Small intestine (tissue), 16 donors: ENCODE measurements at places on chromosomes 13 and 19. TPM values are rescaled to one million over a fixed set of nuclear protein-coding genes. Genes with fewer than 3 reads are reported as not detected.

- no peak for DNase-seq
- no peaks in the 10 kb centered on the region for H3K4me1 ChIP-seq
- no peaks in the 10 kb centered on the region for H3K27me3 ChIP-seq
- no peak overlapping the region for H3K27ac ChIP-seq
- H3K36me3 ChIP-seq, result no peaks in the 10 kb centered on the region
Observed at GRCh38 chr19:27671876-27672275, 1541.1 kb downstream of the UQCRFS1 start.

DNA sequence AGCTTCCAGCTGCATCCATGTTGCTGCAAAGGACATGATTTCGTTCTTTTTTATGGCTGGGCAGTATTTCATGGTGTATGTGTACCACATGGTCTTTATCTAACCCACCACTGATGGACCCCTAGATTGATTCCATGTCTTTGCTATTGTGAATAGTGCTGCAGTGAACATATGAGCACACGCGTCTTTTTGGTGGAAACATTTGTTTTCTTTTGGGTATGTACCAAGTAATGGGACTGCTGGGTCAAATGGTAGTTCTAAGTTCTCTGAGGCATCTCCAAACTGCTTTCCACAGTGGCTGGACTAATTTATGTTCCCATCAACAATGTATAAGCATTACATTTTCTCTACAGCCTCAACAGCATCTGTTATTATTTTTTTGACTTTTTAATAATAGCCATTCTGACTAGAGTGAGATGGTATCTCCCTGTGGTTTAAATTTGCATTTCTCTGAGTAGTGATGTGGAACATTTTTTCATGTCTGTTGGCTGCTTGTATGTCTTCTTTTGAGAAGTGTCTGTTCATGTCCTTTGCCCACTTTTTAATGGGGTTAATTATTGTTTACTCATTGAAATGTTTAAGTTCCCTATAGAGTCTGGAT, 6.8 kb upstream of the UBE2L5 start:
- H3K27me3 ChIP-seq, result no peaks in the 10 kb centered on the region
- no peak for DNase-seq
- H3K27ac ChIP-seq, result no peak overlapping the region
- no peak overlapping the region for H3K4me3 ChIP-seq

GRCh38 chr19:51368366-51369282, at the start of gene CLDND2:
Gene CLDND2 (minus strand): TSS chr19:51369003. CDS start chr19:51368577, 426 bp downstream.
- no peak for DNase-seq
- no peaks in the 10 kb centered on the region for H3K4me1 ChIP-seq
- no peaks in the 10 kb centered on the region for H3K27me3 ChIP-seq
- no peaks in the 10 kb centered on the region for H3K36me3 ChIP-seq
- H3K4me3 ChIP-seq, result peak within 1 kb of the TSS; percentile 64
- H3K27ac ChIP-seq, result peak within 1 kb of the TSS; percentile 89

- no peak overlapping the region for H3K4me3 ChIP-seq
- DNase-seq, result no peak
- no peaks in the 10 kb centered on the region for H3K4me1 ChIP-seq
- no peaks in the 10 kb centered on the region for H3K27me3 ChIP-seq
Observed at GRCh38 chr19:36265856-36266374, 51.0 kb downstream of the ZNF146 start.

DNA sequence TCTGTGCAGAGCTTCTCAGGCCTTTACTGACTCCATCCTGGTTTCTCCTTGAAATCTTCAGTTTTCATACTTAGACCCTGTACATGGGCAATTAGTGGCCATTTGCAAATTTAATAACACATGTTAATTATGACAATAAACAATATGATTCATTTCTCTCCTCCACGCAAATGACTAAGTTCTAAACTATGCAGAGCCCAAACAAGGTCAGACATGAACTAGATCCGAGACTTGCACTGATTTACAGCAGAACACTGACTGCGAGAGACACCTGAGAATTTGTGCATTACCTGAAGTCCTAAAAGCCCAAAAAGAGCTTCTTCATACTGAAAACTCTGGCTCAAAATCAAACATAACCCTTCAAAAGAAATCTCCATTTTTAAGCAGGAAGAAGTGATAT, 521.8 kb downstream of the MYO16 start:
- no peak for DNase-seq
- H3K36me3 ChIP-seq, result no peaks in the 10 kb centered on the region
- H3K4me3 ChIP-seq, result no peak overlapping the region
- no peaks in the 10 kb centered on the region for H3K4me1 ChIP-seq
- peaks cover 2% of the 10 kb centered on the region for H3K27me3 ChIP-seq

DNA sequence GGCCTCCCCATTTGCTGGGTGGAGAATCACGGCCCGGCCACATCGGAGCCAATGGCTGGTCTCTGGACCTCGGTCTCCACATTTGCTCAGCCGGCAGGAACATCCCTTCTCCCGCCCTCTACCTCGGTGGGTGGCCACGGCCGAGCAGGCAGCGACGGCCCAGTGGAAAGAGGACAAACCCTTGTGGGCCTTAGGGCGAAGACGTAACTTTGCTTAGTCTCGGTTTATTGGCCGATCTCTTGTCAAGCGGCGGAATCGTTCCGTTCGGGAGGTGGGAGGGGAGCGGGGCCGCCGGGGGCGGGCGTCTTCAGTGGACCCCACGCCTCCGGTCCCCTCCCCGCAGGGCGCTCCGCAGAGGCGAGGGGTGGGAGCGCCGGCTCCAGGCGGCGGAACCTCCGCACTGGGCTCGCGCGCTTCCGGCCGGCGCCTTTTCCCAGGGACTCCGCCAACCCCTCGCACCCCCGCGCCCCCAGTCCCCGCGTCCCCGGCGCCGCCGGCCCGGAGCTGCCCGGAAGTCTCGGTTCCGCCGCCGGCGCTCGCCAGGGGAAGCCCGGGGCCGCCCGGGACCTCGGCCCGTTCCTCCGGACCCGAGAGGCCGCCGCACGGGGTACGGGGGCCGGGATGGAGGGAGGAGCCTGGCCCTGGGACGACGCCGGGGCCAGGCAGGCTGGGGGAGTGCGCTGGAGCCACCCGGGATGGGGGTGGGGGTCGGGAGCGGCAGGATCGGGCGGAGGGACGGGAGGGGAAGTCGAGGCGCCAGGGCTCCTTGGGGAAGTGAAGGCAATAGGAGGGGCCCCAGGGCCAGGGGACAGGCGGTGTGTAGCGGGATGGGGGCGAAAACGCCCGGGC, at the start of gene ZNF580:
ZNF580 (plus strand) TSS at position 426 of the 849 bp plus-strand sequence. CDS start 1,507 bp downstream, outside the sequence.
- H3K4me3 ChIP-seq, result peak within 1 kb of the TSS; percentile 81
- H3K4me1 ChIP-seq, result peaks cover 8% of the 10 kb centered on the region
- H3K27me3 ChIP-seq, result no peaks in the 10 kb centered on the region
- peak; percentile 84 for DNase-seq
- peak within 1 kb of the TSS; percentile 65 for H3K27ac ChIP-seq
- H3K36me3 ChIP-seq, result no peaks in the 10 kb centered on the region

DNA sequence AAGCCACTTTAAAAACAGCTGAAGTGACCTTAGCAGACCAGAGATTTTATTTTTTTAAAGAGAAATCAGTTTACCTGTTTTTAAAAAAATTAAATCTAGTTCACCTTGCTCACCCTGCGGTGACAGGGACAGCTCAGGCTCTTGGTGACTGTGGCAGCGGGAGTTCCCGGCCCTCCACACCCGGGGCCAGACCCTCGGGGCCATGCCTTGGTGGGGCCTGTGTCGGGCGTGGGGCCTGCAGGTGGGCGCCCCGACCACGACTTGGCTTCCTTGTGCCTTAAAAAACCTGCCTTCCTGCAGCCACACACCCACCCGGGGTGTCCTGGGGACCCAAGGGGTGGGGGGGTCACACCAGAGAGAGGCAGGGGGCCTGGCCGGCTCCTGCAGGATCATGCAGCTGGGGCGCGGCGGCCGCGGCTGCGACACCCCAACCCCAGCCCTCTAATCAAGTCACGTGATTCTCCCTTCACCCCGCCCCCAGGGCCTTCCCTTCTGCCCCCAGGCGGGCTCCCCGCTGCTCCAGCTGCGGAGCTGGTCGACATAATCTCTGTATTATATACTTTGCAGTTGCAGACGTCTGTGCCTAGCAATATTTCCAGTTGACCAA, 10.8 kb downstream of the PLPPR3 start:
- DNase-seq, result no peak
- no peak overlapping the region for H3K27ac ChIP-seq
- no peaks in the 10 kb centered on the region for H3K4me1 ChIP-seq

GRCh38 chr13:33868343-33868994, 50.5 kb downstream of the RFC3 start:
- H3K27ac ChIP-seq, result no peak overlapping the region
- H3K27me3 ChIP-seq, result no peaks in the 10 kb centered on the region
- no peak for DNase-seq
- no peak overlapping the region for H3K4me3 ChIP-seq
- H3K36me3 ChIP-seq, result no peaks in the 10 kb centered on the region

GRCh38 chr13:111344471-111345191, 24.2 kb downstream of the TEX29 start:
- no peak overlapping the region for H3K4me3 ChIP-seq
- no peaks in the 10 kb centered on the region for H3K4me1 ChIP-seq
- H3K36me3 ChIP-seq, result no peaks in the 10 kb centered on the region

GRCh38 chr13:27572234-27572901, 48.0 kb downstream of the LNX2 start:
- H3K27ac ChIP-seq, result no peak overlapping the region
- H3K27me3 ChIP-seq, result no peaks in the 10 kb centered on the region

DNA sequence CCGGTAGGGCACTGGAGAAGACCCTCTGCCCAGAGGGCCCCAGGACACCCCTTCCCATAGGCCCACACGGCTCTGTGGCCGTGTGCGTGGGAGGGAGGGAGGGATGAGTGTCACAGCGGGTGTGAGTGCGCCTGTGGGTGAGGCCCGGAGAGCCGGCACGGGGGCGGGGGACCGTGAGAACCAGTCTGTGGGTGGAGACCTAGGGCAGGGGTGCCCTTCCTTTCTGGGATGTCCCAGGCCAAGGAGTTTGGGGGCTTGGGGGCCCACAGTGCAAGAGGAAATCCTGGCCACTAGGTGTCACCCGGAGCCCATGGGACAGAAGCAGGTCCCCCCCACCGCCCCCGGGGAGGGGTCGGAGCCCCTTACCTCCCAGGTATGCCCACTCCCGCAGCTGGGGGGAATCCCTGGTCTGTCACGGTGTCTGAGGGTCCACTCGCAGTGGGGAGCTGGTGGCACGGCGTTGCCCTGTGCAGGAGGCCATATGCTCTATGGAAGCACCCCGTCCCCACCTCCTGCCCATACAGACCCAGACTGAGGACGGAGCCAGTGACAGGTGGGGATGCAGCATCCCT, 16.0 kb upstream of the SLC7A10 start:
- no peaks in the 10 kb centered on the region for H3K4me1 ChIP-seq
- H3K27me3 ChIP-seq, result no peaks in the 10 kb centered on the region
- no peak overlapping the region for H3K27ac ChIP-seq
- peak; percentile 58 for DNase-seq
- H3K36me3 ChIP-seq, result no peaks in the 10 kb centered on the region
- peak overlapping the region; percentile 8 for H3K4me3 ChIP-seq

Gene ZNF264
- polyA plus RNA-seq, result 1.3 TPM

Gene GJB2
- 3.6 TPM for polyA plus RNA-seq

Gene PCSK4
- polyA plus RNA-seq, result 4.5 TPM

Gene TTYH1
- 10.1 TPM for polyA plus RNA-seq

Gene NKPD1
- polyA plus RNA-seq, result 0.13 TPM

Gene CCDC122
- 2.8 TPM for polyA plus RNA-seq
